ENCODE measurements at places on chromosomes 16 and 17.

DNA sequence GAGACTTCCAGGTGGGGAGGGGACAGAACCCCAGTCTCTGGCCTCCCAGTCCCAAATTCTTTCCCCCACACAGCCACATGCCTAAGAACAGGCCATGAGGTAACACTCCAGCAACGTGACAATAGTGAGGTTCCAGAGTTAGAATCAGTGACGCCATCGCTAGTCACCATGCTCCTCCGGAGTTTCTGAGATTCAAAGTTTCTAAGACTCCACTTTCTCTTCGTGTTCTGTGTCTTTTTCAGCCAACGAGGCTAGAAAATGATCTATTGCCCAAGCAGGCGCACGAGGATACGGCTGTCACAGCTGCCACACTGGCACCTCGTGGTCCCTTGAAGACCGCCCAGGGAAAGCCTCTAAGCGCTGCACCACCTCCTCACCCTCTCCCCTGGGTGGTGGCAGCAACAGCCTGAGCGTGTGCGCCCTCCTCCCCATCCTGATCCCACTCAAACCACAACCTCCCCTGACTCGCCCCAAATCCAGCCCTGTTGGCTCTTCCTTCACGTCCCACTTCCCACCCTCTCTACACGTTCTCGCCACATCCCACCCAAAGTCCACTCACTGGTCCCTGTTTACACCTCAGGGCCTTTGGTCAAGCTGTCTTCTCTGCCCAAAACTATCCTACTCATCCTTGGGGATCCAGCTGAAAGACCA is 1.0 kb downstream of the MCRIP1 start:
- DNase-seq: no peak

DNA sequence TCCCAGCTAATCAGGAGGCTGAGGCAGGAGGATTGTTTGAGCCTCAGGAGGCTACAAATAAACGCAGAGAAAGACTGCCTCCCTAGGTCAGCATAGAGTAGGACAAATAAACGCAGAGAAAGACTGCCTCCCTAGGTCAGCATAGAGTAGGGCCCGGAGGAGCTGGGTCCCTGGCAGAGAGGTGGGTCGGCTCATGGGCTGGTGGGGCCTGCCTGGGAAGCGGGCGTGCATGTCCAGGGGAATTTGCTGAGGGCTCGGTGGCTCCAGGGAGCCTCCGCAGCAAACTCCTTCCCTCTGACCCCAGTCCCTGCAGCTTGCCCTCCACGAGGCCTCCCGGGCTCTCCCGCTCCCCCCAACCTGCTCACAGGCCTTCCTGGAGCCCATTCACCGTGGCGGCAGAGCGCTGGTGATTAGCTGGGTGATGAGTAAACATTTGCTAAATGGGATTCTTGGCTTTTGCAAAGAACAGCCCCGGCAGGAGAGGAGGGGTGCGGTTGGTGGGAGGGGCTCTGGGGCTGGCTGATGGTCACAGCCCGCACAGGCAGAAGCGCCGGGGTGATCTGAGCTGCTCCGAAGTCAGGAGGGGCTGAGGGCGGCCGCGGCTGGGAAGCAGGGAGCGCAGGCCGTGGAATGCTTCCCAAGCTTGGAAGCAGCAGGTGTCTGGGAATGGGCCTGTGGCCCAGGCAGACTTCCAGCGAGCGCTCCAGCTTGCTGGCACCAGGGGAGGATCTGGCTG is 93.1 kb downstream of the RTN4RL1 start:
- peak; percentile 34 for DNase-seq

DNA sequence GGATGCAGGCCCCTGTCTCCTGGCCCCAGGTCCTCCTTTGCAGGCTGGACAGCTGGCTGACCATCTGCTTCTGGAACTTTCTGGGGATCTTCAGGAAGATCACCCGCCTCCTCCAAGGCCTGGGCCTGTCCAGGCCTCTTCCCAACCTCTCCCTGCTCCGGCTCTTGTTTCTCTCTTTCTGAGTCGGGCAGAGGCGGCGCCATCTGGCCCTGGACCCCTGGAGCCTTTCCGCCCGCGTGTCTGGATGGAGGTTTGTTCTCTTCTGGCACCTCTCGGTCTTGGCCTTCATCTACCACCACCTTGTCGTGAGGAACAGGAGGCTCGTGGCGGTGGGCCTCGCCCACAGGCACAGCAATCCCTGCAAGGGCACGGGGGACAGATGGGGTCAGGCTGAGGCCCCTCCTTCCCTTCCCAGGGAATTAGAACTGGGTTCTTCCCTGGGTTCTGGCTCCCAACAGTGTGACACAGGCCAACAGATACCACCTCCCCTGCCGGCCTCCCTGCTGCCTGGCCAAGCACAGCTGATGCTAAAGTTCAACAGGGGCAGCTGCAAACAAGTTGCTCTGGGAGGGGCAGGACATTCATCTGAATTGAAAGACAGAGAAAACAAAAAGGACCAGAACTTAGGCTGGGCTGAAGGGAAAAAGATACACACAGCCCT is 13.3 kb downstream of the NDUFAF8 start:
- no peak for DNase-seq

DNA sequence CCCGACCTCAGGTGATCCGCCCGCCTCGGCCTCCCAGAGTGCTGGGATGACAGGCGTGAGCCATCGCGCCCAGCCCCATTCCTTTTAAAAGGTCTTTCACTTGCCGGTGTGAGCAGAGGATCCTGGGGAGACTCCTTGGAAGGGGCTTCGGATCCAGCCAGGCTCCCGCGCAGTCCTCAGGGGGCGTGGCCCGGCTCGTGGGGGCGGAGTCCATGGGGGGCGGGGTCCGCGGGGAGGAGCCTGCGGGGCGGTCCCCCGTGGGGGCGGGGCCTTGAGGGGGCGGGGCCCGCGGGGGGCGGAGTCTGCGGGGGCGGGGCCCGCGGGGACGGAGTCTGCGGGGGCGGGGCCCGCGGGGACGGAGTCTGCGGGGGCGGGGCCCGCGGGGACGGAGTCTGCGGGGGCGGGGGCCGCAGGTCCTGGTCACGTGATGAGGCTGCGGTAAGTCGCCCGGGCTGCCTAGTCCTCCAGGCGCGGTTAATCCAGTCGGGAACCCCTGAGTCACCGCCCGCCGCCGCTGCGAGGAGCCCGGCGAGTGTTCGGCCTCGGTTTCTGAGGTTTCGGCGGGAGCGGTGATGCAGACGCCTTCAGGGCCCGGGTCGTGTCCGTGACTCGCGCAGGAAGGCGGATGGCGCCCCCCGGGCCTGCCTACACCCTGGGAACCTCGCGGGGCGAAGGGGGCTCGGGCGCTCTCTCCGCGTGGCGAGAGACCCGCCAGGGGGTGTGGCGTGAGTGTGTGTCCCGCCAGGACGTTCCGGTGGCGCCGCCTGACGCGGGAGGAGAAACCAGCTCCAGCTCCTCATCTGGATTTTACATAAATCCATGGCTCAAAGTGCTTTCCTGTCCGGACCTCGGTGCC is 23.6 kb upstream of the ABR start:
- peak; percentile 93 for DNase-seq

DNA sequence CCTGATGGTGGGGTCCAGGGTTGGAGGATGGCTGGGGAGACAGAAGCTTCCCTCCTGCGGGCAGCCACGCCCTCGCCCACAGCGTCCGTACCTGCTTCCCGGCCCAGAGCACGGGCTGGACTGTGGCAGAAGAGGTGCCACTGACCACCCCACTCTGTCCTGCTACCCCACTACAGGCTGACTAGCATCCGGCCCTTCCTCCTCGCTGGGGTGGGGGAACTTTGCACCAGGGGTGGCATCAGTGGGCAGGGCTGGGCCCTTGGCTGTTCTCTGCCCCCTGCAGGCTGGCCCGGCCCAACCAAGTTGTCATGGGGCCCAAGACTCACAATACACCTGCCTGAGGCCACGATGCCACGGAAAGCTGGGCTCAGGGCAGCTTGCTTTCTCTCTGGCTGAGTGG is 73.0 kb downstream of the KLHDC4 start:
- no peak for DNase-seq
